ENCODE measurements at places on chromosomes 7 and 10.

DNA sequence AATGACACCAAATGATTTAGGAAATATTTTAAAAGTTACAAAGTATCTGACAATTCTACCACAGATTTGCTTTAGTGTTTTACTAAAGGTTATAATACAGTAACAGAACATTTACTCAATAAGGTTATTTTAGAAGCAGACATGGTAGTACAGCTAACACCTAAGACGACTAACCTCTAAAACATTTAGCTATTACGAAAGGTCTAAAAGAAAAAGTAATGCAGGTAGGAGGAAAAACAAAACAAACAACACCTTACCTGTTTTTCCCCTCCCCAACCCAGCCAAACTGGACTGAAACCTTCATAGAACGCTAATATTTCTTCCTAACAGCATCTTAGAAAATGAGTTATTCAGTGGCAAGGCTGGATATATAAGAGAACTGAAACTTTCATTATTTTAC, 111.3 kb downstream of the SNX13 start:
- H3K4me1 ChIP-seq = no peaks in the 10 kb centered on the region
- H3K4me3 ChIP-seq = no peak overlapping the region
- no peak overlapping the region for H3K27ac ChIP-seq
- no peak for DNase-seq

- peaks cover 95% of the 10 kb centered on the region for H3K36me3 ChIP-seq
- no peak overlapping the region for H3K27ac ChIP-seq
- DNase-seq = no peak
- no peak overlapping the region for H3K4me3 ChIP-seq
Observed at GRCh38 chr7:151068069-151068773, 8.8 kb downstream of the SLC4A2 start.

GRCh38 chr7:4856336-4857057, 5.3 kb downstream of the PAPOLB start:
- H3K27ac ChIP-seq = no peak overlapping the region
- no peaks in the 10 kb centered on the region for H3K36me3 ChIP-seq
- DNase-seq = no peak
- H3K4me3 ChIP-seq = no peak overlapping the region

- no peak overlapping the region for H3K4me3 ChIP-seq
- no peak for DNase-seq
- no peaks in the 10 kb centered on the region for H3K27me3 ChIP-seq
- no peak overlapping the region for H3K27ac ChIP-seq
Observed at GRCh38 chr7:135434047-135434446, 75.9 kb downstream of the CNOT4 start.

DNA sequence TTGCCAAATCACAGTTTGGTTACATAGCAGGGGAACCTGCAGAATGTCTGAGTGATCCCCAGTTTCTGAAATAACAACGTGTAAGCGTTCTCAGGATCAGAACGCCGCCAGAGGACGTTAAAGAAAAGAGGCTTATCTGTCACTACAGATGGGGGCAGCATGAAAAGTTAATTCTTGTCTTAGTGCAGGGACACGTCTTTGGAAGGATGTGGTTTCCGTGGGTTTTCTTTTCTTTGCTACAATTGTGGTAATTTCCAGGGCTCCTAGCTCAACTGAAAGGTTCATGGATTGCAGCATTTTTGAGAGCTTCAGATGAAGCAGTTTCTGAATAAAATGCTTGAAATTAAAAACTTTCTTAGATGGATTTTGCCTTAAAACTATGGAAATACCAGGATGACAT, 106.6 kb downstream of the PRKCQ start:
- H3K36me3 ChIP-seq = no peaks in the 10 kb centered on the region
- H3K27ac ChIP-seq = peak overlapping the region; percentile 71
- H3K27me3 ChIP-seq = no peaks in the 10 kb centered on the region
- H3K4me3 ChIP-seq = no peak overlapping the region
- no peak for DNase-seq
- peaks cover 5% of the 10 kb centered on the region for H3K4me1 ChIP-seq
